ENCODE measurements at places on chromosomes 6 and 20.

DNA sequence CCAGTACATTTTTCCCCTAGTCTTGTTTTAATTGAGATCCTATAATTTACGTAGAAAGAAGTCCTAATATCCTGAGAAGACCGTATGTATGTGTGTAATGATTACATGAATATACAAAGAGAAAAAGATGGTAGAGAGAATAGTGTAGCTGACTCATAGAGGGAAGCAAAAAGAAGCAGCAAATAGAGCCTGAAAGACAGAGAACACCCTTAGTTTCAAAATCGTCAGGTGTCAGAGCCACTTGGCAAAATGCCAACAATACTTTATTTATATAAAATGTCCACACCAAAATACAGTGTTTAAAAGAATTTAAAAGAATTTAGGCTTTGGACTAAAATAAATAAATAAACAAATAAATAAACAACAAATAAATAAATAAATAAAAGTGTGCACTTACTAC is 1414.1 kb upstream of the EYS start:
- H3K4me3 ChIP-seq, result no peak overlapping the region
- DNase-seq, result no peak
- no peaks in the 10 kb centered on the region for H3K36me3 ChIP-seq
- H3K27ac ChIP-seq, result no peak overlapping the region
- no peaks in the 10 kb centered on the region for H3K27me3 ChIP-seq

DNA sequence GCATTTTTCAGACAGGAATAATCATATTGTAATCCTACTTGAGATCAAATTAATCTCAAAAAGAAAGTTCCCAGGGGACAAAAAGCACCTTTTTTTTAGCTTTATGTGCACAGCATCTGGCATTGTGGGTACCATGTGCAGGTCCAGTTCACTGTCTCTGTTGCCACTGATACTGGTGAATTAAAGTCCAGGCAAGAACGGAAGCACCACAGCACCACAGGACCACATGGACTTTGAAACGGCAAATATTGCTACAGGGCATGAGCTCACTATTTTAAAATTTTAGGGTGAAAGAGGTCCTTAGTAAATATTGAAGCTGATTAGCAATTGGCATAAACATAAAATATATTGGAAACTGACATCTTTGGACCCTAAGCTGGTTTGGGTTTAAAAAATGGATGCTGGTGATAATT is 709.0 kb downstream of the EPM2A start:
- no peak overlapping the region for H3K27ac ChIP-seq
- no peaks in the 10 kb centered on the region for H3K27me3 ChIP-seq
- H3K4me1 ChIP-seq, result peaks cover 23% of the 10 kb centered on the region
- no peak overlapping the region for H3K4me3 ChIP-seq
- no peaks in the 10 kb centered on the region for H3K36me3 ChIP-seq

GRCh38 chr20:4260102-4260501 is 244.7 kb upstream of the RNF24 start:
- no peak for DNase-seq
- no peaks in the 10 kb centered on the region for H3K36me3 ChIP-seq
- no peak overlapping the region for H3K4me3 ChIP-seq
- no peak overlapping the region for H3K27ac ChIP-seq

DNA sequence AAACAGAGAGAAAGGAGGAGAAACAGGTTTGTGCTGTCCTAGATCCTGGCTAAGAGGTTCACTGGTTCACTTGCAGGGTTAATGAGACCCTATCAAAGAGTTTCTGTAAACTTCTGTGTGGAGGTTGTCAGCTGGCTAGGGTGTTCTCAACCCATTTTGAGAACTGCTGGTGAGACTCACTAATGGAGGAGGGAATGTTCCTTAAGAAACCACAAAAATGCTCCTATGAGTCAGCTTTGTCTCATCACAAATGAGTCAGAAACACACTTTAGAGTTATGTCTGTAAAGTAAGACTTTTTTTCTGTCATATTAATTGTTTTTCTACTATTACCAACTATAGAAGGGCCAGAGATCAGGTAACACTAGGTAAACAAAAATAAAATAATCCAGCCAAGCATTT is 884.4 kb downstream of the PHF3 start:
- peak overlapping the region; percentile 23 for H3K27ac ChIP-seq
- DNase-seq, result no peak
- no peak overlapping the region for H3K4me3 ChIP-seq

DNA sequence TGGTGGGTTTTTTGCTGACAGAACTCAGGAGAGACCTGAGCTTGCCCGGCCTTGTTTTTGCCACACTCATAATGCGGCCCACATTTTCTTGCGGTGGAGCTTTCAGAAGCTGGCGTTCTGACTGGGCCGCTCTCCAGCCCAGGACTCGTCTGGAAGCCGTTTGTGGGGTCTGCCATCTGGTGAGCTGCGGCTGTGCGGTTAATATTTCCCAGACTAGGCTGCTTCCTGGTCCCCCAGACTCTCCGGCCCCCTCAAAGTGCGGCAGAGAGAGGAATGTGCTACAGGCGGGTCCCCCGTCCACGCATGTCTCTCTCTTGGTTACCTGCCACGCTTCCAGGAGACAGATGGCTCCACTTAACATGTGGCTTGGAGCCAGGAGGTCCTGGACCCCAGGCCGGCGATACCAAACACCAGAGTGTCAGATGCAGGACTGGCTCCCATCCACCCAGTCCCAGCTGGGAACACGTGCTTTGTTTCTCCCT is 128.9 kb upstream of the PMEPA1 start:
- no peak overlapping the region for H3K4me3 ChIP-seq
- no peak for DNase-seq
- peak overlapping the region; percentile 2 for H3K27ac ChIP-seq
- no peaks in the 10 kb centered on the region for H3K27me3 ChIP-seq

GRCh38 chr20:45361793-45362192 is 1.2 kb upstream of the SYS1 start:
- no peak for DNase-seq
- no peaks in the 10 kb centered on the region for H3K27me3 ChIP-seq
- H3K4me3 ChIP-seq, result no peak overlapping the region
- H3K27ac ChIP-seq, result peak overlapping the region; percentile 39

DNA sequence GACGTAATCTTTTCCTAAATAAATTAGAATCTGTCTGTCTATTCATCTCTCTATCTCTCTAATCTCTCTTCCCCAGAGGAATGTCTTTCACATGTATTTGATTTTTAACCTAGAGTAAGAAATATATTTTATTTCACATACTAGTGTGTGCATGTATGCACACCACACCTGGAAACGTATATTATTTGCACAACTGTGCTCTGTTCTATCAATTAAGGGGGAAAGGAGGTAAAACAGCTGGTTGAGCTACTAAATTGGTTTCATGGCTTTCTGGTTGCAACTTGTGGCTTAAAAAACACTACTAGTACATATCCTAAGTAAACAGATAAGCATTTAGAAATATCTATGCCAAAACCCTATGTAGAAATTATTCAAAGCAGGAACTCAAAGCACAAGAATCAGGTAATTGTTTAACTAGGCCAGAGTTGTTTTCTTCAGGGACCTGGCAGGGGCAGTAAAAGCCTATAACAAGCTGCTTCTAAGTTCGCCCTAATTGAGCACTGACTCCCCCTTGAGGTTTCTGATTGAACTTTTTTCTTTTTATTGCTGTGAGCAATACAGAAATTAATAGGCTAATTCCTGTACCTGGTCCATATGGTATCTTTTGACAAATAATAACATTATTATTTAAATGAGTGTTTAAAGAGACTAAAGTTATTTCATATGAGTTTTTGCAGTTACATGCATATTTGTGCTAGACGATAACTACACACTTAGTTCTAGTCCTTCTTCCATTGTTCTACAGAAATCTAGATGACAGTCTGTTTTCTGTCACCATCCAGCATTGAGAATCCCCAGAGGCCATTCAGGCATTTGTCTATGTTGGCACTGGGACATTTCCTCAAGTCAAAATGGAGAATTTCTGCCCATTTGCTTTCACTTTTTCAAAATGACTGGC is 88.6 kb downstream of the MCHR2 start:
- no peak overlapping the region for H3K4me3 ChIP-seq
- no peaks in the 10 kb centered on the region for H3K4me1 ChIP-seq
- H3K27ac ChIP-seq, result no peak overlapping the region
- H3K36me3 ChIP-seq, result no peaks in the 10 kb centered on the region
